ENCODE measurements at places on chromosomes 7 and 10.
A peak's percentile ranks its signal among the peaks of the same experiment; 100 is the strongest.

DNA sequence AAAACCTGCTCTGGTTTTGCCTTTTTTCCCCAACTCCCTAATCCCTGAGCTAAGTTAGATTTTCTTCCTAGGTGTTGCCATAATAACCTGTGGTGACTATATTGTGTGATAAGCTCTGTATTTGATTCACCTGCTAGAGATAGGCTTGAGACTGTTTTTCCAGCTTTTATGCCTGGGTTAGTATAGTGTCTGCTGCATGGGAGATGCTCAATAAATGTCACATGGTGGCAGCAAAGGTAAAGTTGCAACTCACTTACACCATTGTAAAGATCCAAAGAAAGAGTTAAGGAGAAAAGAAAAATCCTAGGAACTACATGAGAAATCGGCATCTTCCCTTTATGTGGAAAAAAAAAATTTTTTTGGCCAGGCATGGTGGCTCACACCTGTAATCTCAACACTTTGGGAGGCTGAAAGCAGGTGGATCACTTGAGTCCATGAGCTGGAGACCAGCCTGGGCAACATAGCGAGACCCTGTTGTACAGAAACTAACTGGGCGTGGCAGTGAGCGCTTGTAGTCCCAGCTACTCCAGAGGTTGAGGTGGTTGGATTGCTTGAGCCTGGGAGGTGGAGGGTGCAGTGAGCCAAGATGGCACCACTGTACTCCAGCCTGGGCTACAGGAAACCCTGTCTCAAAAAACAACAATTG, 3.7 kb downstream of the CCNJ start:
- DNase-seq = no peak

DNA sequence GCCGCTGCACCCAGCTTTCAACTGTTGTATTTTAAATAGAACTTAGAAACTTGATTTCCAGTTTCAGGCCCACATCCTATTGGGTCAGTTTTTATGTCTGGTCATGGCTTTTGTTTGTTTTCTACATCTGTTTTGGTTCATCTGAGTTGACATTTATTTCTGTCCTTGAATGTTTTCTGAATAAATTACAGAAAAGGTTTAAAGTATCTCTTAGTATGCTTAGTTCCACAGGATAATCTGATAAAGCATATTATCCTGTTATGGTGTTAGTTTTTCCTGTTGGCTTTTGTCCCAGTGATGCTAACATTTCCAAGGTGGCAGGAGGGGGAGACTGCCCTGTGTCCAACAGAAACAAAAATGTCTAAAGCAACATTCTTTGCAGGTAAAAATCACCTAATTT, 733.2 kb downstream of the INHBA start:
- DNase-seq = no peak

- DNase-seq = no peak
Measured at GRCh38 chr7:84998665-84999064, 188.2 kb downstream of the SEMA3D start.

DNA sequence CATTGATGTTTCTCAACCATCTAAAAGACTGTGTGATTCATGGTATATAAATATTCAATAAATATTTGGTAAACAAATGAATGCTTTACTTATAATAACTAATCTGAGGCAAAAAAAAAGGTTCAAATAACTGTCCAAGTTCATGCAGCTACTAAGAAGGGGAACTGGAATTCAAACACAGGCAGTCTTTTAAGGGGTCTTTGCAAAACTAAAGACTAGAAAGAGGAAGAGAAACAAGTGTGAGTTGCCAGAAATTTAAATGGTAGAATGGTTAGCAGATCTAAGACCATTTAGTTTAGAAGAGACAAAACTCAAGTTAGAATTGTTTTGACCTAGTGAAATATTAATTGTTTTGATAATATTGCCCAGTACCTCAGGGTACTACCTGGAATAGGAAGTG, 642.0 kb upstream of the LRRN3 start:
- no peak for DNase-seq

DNA sequence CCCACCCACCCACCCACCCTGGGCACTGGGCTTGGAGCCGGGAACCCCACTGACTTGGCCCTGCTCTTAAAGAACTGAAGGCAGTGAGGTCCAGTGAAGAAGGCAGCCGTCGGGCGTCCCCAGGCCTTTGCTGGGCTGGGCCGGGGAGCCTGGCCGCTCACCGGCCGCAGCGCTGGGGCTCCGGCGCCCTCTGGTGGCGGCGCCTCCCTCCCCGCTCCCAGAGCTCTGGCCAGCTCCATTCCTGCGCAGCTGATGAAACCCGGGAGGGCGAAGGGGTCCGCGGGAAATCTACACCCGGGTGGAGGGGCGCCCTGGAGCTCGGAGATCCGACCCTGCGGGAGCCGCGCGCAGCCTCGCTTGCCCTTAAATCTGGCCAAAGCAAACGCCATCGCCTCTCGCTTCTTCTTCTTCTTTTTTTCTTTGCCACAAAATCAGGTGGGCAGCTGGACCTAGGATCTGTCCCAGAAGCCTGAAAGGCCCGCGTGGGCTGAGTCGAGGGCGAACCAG, 1.7 kb upstream of the CXCL12 start:
- DNase-seq = peak; percentile 61

DNA sequence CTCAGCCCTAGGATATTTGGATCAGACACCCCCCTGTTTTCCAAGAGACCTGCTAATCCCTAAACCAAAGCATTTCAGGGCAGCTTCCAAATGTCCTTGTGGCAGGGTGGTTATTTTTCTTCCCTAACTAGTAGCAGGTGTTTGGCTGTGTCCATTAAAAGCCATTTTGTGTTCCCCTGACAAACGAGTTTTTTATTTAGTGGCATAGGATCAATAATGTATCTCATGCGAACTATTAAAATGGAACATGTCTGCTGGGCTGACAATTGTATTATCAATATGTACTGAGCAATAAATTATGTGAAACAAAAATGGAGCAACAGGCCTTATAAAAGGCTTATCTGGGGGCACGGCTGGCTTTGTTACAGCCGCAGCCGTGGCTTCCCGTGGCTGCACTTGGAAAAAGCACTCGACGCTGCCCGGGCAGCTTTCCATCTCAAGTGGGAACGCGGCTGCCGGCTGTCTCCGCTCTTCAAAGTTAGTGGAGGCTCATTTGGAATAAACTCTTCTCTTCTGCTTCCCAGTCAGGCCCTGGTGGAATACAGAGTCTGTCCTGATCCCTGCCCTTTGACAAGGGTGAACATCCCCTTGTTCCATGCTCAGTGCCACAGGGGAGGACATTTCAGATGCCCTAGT, 554.3 kb downstream of the TYW1 start:
- DNase-seq = no peak

- DNase-seq = no peak
Measured at GRCh38 chr10:11864727-11865126, 41.6 kb downstream of the PROSER2 start.

- no peak for DNase-seq
Measured at GRCh38 chr7:130366564-130366963, 13.7 kb upstream of the CPA1 start.

DNA sequence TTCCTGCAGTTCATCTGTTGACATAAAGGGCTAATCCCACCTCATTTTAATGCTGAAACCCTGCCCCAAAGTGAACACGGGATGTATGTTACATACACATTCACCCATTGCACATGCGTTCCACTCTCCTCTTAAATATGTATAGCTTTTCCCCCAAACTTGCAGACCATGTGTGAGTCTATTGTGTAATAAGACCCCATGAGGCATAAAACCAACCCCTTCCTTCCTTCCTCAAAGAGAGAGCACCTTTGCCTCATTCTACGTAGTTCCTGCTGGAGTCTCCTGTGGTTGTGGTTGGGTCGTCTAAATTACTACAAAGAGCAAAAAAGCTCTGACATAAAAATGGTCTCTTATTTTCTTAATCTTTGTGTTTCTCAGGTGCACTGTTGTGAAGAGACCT, 345.7 kb upstream of the KLF6 start:
- DNase-seq = no peak

DNA sequence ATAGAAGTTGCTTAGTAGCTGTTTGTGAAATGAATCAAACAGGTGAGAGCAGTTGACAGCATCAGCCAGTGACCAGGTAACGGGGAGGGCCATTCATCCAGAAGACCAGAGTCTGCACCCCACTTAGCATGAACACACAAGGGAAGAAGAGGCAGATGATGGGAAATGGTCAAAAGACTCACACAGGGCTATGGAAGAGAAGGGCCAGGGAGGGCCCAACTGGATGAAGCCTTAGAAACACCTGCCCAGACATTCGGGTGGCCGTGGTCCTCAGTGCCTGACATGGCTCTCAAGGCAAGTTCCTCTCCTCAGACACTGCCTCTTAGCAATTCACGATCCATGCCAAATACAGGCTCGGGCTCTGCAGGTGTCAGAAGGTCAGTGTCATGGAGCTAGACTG, 354.1 kb downstream of the TCERG1L start:
- DNase-seq = no peak

DNA sequence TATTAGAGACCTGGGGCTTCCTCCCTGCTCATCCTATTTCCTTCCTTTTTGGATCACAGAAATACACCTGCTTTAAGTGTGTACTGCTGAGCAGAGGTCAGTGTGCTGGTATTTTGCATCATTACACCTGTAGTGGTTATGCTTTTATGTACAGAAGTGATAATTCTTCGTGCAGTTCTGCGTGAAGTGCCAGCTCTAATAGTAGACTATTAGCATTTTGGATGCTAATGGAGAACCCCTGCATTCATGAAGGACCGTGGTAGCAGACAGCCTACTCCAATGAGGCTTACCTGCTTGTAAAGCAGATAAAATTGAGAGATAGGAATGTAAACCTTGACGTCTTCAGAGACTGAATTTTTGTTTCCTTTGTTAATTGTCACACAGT, 114.3 kb downstream of the CDK14 start:
- DNase-seq = no peak

DNA sequence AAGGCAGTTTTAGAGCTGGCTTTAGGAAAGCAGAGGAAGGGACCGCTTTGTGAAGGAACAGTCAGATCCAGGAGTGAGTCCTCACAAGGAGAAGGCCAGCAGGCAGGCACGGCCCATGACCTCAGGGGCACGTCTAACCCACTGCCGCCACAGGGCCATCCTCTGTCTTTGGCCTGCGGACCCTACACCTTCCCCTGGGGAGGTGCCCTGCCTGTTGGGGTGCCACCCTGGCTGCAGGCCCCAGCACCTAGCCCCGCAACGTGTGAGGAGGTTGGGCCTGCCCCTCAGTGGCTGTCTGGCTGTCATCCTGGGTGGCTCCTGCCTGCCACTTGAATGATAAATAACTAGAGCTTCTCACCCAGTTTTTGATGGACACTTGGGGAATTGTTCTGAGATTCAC, 31.0 kb upstream of the TRIM8 start:
- no peak for DNase-seq

DNA sequence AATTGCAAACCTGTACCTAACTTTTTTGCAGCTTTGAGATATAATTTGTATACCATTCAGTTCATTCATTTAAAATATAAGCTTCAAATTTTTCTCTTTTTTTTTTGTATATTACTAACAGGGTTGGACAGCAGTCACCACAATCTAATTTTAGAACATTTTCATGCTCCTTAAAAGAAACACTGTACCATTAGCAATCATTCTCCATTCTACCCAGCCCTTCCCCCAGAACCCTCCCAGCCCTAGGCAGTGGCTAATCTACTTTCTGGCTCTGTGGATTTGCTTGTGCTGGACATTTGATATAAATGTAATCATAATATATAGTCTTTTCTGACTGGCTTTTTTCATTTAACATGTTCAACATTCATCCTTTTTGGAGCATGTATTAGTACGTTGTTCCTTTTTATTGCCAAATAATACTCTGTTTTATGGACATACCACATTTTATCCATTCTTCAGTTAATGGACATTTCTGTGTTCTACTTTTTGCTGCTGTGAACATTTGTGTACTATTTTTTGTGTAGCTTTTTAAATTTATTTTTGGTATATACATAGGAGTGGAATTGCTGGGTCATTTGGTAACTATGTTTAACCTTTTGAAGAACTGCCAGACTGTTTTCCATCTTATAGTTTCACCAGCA, 40.9 kb upstream of the ST7 start:
- no peak for DNase-seq

DNA sequence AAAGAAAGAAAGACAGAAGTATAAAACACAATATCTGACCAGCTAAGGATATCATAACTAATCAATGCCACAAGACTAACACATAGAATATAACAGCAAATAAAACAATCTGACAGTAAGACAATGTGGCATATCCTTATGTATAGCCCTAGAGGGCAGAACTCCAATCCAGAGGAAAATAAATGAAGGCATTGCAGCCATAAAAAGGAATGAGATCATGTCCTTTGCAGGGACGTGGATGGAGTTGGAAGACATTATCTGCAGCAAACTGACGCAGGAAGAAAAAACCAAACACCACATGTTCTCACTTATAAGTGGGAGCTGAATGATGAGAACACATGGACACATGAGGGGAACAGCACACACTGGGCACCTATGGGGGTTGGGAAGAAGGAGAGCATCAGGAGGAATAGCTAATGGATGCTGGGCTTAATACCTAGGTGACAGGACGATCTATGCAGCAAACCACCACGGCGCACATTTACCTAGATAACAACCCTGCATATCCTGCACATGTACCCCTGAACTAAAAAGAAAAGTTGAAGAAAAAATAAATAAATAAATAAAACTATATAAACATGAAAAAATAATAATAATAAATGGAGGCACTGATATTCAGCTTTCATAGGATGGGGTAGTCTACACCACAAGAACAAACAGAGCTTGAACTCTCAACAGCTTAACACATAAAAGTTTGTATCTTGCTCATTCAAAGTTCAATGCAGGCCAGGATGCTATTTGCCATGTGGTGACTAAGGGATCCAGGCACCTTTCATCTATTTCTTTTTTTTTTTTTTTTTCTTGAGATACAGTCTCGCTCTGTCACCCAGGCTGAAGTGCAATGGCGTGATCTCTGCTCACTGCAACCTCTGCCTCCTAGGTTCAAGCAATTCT, 66.1 kb upstream of the KAT6B start:
- DNase-seq = no peak

GRCh38 chr7:95473276-95473985, 12.3 kb upstream of the ASB4 start:
- no peak for DNase-seq

DNA sequence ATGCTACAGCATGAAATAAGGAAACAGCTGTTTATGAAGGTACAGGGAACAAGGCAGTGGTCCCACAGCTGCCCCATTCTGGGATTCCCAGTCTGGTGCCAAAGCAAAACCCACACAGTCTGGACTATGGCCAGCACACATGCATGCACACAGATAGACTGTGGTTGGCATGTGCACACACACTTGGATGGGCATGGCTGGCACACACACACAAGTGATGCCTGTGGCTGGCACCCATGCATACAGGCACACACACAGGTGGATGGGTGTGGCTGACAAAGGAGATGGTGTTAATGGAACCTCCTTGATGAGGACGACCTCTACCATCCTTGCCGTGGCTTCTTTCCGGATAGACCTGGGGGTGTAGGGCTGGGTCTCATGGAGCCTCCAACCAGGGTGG, 114.0 kb upstream of the LYZL2 start:
- no peak for DNase-seq

All from GM06990 (cell line).